ENCODE measurements at places on chromosomes 11 and 22.

DNA sequence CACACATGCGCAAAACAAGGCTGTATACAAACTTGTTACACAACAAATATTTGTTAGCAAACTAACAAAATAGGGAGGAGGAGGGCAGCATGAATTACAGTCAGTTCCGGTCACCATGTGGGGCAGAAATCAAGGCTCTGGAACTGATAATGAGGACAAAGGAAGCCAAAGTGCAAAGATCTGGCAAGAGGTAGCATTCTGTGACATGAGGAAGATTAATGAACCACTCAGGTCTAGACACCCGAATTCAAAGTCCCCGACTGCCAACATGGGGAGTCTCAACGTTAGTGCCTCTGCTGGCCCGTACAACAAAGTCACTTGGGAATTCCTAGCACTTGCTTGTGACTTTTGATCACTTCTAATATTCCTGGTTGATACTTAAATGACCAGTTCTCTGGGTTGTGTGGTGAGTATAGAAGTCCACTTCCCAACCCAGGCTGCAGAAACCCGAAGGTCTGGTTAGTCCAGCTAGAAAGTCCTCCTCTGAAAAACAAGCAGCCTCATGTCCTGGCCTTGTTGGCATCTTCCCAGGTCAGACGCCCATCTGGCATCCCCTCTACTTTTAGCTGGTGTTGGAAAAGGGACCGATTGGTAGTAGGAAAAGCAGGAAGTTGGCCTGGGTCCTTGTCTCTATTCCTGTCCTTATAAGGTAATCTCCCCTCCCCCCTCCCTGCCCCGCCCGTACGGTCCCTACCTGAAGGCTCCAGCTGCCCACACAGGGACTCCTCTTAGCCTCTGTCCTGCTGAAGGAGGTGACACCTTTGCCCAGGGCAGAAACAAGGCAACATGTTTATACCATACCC lies 1.6 kb downstream of the SUN2 start:
- DNase-seq, result no peak

GRCh38 chr22:25453557-25453956 lies 110.9 kb upstream of the GRK3 start:
- DNase-seq, result no peak

DNA sequence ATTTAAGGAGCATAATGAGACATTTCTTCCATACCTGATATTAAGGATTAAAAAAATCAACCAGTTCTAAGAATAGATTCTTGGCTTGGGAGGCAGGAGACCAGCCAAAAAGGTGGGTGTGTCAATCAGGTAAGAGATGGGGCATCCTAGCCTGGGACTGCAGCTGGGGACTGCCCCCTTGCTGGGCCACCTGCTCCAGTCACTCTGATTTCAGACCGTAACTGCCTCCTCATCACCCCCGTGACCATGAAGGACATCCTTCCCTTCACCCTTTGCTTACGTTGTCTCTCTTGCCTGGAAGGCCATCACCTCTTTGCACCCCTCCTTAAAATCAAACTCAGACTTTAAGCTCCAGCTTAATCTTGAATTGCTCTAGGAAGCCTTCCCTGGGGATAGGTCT lies 17.9 kb downstream of the PTPN5 start:
- DNase-seq, result no peak

GRCh38 chr22:46688949-46689348 lies 49.1 kb downstream of the CERK start:
- no peak for DNase-seq

DNA sequence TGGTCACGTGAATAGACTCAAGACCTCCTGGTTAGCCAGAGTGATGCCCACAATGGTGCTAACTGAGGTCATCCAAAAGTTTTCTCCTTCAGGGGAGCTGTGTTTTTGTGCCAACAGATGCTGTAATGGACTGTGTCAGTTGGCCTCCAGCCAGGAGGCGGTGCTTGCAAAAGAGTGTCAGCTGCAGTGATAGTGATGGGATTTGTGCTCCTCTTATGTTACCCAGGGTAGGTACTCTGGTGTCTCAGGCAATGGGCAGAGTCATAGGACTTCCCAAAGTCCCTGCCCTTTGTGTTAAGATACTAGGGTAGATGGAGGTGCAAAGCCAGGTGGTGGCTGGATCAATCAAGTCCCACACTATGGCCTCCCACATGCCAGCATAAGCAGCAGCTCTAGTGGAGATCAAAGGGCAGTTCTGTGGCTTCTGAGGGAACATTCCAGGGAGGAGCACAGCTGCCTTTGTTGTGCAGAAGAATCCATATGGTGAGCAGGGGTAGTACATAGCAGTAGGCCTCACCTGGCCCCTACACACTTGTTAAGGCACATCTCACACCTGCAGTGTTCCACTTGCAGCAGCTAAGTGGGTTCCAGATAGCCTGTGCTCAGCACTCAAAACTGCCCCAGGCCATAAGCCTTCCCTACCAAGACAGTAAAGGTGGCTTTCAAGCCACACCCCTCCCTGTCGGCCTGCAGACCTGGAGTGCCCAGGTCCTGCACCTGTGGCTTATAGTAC lies 9.4 kb upstream of the FANCF start:
- no peak for DNase-seq

- no peak for DNase-seq
These were observed 18.5 kb upstream of the OR4A16 start for GRCh38 chr11:55324500-55324899.

DNA sequence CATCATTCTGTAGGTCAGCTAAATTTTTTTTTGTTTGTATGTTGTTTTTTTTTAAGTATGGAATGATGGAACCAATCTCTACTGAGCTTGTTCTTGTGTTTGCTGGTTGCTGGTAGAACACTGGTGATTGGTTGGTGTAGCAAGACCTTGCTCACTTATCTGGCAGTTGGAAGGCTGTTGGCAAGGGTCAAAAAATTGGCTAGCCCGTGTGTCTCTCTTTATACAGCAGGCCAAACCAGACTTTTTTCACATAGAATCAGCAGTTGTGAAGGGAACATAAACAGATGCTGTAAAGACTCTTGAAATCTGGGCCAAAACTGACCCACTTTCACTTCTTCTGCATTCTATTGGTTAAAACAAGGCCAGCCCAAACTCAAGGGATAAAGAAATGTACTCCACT lies 2026.5 kb downstream of the LRRC4C start:
- no peak for DNase-seq

DNA sequence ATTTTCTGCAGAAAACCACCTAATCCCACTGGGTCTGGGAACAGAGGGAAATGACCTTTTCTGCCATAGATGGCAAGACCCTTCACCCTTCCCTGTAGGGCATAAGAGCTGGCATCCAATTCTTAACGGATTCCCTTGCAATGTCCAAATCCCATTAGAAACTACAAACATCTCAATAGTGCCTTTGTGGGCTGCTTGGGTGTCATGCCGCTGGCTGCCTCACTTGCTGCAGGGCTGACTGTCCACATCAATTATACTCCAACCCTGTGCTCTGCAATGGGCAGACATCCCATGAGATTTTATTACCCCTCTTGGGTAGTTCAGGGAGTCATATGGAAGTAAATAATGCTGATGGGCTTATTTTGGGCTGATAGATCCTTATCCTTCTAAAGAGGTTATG lies 7.3 kb downstream of the GRAP2 start:
- no peak for DNase-seq

All from non-pigmented ciliary epithelial cell (primary cell).